ENCODE measurements at places on chromosomes 2 and 18.

- ATAC-seq: no peak
These were observed 82.3 kb downstream of the INPP5D start for GRCh38 chr2:233142355-233142897.

DNA sequence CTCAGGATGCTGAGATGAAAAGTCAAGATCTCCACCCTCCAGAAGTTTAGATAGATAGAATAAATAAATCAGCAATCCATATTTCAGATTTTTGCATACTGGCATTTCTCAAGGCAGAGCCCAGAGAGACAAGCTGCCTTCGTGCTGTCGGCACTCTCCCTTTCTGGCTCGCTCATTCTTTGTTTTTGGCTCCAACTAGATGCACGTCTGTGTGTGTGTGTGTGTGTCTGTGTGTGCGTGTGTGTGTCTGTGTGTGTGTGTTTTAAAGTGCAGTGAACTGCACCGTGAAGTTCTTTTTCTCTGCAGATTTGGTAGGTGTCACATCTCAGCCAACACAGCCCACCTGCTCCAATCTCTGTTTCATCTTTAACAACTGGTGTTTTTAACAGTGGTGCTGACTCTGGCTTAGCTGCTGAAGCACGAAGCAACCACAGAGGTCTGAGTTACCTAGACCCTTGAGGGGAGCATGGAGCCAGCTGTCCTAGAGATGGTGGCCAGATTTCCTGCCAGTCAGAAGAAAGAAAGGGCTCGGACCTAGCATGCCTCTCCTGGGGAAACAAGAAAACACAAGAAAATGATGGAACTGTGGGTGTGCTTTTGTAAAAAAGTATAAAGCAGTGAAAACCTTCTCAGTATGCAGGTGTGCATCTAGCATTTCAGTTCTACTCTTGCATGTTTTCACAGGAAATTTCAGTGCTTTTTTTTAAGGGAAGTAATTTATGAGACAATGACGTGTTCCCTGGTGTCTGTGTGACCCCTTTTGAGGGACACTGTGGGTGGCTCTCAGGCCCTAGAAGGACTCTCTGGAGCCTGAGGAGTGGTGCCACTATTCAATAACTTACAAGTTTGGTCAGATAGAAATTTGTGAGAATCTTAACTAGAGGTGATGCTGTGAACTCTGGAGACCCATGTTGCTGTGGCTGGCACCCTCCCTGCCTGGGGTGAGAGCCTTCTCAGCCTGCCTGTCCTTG is 364.3 kb downstream of the RNF144A start:
- ATAC-seq: no peak

- ATAC-seq: no peak
These were observed 971.1 kb upstream of the ACVR2A start for GRCh38 chr2:146873646-146874259.

- peak; percentile 78 for ATAC-seq
These were observed at the start of gene NCOA1 for GRCh38 chr2:24490690-24491541. NCOA1 (plus strand) TSS chr2:24491254; CDS start chr2:24658678, 167,424 bp downstream.

DNA sequence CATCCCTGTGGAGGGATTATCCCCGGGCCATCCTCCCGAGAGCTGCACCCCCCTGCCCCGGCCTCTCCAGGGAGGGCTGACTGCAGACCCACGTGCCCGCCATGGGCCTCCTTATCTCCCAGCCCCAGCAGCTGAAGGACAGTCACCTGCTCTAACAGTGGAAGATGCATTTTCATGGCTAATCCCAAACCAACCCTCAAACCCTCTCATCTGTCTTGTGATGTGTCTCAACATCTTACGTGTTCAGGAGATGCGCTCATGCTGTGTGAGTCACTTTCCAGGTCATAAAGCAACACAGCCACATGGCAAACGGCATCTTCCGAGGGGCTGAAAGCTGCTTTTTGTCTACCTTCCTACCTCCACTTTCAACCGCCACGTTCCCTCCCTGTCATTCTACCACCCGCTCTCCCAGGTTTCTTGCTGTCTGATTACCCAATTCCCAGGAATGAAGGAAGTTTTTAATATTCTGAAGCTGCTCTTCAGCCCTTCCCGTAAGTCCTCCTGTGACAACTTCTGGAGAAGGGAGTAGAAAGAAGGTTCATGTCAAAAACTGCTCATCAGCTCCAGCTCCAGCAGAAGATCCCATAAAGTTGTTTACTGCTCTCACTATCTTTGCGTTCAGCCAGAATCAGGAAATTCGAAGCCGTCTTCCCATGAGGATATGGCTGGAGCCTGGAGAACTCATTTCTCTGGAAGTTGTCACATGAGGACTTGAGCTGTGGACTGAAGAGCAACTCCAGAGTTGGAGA is 54.5 kb downstream of the MBP start:
- no peak for ATAC-seq

- ATAC-seq: no peak
These were observed 249.3 kb upstream of the AGAP1 start for GRCh38 chr2:235244255-235245220.

DNA sequence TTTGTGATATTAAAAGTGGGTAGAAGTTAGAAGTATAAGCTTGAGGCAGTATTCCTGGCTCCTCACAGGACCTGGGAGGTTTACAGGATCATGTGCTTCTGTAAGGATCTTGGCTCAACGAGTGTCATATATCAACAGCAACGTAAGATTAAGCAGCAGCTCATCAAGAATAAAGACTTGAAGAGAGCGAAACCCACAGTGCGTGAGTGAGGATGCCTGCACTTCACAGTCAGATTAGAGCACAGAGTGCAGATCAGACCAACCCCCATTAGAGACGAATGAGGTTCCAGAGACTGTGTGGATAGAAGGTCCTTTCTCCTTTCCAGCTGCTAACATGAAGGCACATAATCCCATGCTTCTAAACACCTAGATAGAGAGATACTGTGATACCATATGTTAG is 1656.7 kb upstream of the NXPH2 start:
- ATAC-seq: no peak

GRCh38 chr18:11666831-11667230 is 22.2 kb upstream of the GNAL start:
- no peak for ATAC-seq

GRCh38 chr2:118119761-118120400 is 31.6 kb downstream of the INSIG2 start:
- no peak for ATAC-seq

GRCh38 chr18:9696112-9696511 is 12.0 kb upstream of the RAB31 start:
- no peak for ATAC-seq

- ATAC-seq: no peak
These were observed 26.8 kb downstream of the SMAD7 start for GRCh38 chr18:48923746-48924629.

GRCh38 chr18:52829876-52830405 is 489.9 kb downstream of the DCC start:
- ATAC-seq: no peak
